ENCODE measurements at places on chromosomes 6 and 20. TPM values are rescaled to one million over a fixed set of nuclear protein-coding genes. Genes with fewer than 3 reads are reported as not detected.

CYP24A1 gene
- not detected for total RNA-seq

CALHM4 gene
- not detected for total RNA-seq

ENPP5 gene
- total RNA-seq, result 1.2 TPM

NR2E1 gene
- total RNA-seq, result not detected

POLH gene
- total RNA-seq, result 31.4 TPM

LINC00237 gene
- total RNA-seq, result not detected

MYBL2 gene
- 45.0 TPM for total RNA-seq

ADGRB3 gene
- 0.39 TPM for total RNA-seq

GHRH gene
- total RNA-seq, result not detected

NCR2 gene
- total RNA-seq, result not detected

ETV7 gene
- not detected for total RNA-seq

MYL9 gene
- 13.9 TPM for total RNA-seq

FAXC gene
- 3.6 TPM for total RNA-seq

Data from placental epithelial cell (primary cell).